Activated CD4-positive, alpha-beta T cell treated with anti-CD3 and anti-CD28 coated beads, Interleukin-2, amount 50 U/mL, for 4 hours (primary cell): ENCODE measurements at places on chromosomes 5 and 9.

DNA sequence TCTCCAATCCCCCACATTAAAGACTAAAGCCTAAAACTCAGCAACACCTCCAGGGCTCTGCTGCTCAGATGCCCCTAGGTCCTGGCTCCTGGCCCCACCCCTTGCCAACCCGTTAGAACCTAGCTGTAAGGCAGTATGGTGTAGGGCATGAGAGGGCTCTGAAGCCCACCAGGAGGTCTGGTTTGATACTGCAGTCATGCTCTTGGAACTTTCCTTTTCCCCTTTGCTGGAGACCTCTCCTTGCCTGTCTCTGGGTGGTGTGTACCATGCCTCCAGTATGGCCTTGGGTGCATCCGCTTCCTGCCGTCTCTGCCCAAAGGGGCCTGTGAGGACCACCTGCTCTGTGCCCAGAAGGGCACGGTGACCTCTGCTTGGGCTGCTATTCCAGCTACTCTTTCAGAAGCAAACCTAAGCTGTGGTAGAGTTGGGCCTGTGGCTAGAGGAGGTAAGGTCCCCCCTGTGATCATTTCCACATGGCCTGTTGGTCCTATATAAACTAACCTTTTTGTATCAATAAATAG is 3.5 kb downstream of the TENT4A start:
- no peak for DNase-seq

GRCh38 chr5:170537451-170538095 is 33.8 kb downstream of the KCNIP1 start:
- DNase-seq: no peak

DNA sequence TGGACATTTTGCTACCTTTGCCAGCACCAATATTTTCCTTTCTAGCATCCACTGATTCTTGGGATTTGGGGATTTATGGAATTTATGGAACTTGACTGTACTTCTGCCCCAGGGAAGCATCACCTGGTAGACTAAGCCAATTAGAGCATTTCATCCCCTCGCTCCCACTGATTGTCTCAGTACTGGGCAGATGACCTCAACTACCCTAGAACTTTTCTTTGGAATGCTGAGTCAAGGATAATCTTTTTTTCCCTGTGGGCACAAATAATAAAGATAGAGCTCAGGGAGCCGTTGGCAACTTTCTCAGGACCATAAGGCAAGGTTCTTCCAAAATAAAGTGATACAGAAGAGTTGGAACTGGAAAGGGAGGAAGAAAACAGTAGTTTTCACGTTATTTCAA is 438.4 kb downstream of the PLK2 start:
- no peak for DNase-seq

DNA sequence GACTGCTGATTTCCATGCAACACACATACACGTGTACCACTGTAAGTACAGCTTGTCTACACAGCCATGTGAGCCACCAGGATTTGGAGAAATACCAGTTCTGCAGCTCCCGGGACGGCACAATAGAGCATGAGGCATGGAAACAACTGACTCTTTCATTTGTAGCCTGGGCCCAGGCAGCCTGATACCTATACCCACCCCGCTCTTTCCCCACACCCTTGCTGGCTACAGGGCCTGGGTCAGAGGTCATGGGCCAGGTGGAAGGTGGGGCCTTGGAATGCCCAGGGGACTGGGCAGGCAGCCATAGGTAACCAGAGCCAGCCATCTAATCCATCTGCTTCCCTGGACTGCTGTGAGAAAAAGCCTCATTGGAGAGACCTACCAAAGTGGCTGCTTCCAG is 39.0 kb upstream of the ZSWIM6 start:
- no peak for DNase-seq

DNA sequence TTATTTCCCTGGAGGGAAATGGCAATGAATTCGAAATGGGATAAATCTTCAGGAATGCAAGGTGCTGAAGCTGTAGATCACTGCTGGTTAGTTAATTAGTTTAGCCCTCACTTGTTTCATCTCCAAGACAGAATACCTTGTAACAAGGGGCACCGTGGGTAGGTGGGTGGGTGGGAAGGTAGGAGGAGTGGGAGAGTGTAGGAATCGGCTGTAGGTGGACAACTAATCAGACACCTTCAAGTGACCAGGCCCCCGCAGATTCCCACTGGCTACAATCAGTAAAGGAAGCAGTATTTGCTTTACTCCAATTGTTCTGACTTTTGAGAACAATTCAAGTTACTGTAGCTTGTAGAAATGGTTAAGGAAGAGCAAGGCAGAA is 293.7 kb downstream of the TLE1 start:
- no peak for DNase-seq

GRCh38 chr9:132663117-132663516 is 6.7 kb downstream of the DDX31 start:
- DNase-seq: no peak

DNA sequence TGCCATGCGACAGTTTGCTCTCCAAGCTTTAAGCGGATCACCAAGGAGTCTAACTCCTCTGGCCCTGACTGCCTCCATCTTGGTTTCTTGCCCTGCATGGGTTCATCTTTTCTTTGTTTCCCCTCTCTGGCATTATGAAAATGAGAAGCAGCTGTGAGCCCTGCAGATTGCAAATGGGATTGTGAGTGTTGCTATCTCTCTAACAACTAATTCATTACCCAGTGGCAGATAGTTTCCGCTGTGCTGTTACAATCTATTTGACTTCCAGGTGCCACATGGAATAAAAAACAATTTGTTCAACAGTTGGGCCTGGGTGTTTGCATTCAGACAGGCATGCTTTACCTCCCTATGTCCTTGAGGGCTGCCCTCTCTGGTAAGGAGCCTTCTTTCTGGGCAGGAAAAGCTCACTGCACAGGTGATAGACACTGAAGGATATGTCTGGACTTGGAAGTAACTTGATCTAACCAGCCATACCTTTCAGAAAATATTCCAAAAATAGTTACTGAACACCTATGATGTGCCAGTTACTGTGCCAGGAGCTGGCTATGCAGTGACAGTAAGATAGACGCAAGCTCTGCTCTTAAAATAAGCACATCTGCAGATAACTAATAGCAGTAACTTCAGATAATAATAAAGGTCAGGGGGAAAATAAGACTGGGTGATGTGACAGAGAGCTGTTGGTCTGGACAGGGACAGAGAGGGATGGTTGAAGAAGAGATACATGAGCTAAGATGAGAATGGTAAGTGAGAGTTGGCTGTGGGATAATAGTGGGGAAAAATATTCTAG is 40.1 kb downstream of the GRIA1 start:
- no peak for DNase-seq

DNA sequence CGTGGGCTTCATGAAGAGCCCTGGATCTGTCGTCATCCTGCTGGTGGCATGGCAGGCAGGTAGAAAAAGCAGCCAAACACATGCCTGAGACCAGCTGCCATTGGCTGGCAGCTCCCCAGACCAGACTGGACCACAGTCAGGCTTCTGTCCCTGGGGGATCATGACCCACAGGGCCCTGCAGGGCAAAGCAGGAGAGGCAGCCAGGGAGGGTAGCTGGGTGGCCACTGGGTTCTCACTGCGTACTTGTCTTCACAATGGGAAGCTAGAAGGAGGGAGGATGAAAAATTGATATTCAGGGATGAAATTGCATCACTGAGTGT is 67.8 kb upstream of the GARNL3 start:
- DNase-seq: no peak
